ENCODE measurements at places on chromosomes 3 and 15.

- DNase-seq, result no peak
Measured at GRCh38 chr15:36886701-36887100, 213.6 kb downstream of the MEIS2 start.

DNA sequence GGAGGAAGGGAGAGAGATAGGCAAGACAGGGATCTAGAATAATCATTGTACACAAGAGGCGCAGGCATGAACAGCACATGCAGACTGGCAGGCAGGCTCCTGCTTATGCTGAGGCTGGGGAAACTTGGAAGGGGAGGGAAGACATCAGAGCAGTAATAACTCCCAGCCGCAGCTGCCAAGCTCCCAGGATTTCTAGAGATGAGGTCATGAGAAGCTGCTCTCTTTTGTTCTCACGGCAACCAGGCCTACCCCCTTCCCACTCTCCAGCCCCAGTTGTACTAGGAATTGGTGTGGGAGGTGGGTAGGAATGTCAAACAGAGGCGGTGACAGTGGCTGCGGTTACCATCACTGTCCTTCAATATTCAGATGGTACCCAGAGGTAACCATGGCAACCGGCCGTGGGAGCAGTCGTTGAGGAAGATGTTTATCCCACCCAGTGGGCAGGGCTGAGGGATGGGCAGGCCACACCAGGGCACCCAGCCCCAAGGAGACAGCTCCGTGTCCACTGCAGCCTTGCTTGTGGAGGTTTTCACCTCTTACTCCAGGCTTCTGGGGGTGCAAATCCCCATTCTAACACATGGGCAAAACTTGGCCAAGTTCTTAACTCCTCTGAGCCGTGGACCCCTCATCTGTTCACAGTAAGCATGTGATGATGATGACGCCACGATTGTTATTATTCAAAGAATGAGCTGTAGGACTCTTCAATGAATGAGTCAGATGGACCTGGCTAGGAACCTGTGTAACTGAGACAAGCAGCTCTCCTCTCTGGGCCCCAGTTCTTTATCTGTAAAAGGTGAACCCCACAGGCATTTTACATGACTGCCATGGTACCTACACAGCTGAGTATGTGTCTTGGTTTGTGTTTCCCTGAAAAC, 360.8 kb upstream of the PROK2 start:
- DNase-seq, result no peak

- no peak for DNase-seq
Measured at GRCh38 chr3:45398178-45398577, 9.8 kb downstream of the LARS2 start.

GRCh38 chr3:71542521-71543370, 40.8 kb downstream of the FOXP1 start:
- DNase-seq, result no peak

All from RPMI8226 (cell line).